ENCODE measurements at places on chromosomes 1 and 21.

- DNase-seq, result no peak
Measured at GRCh38 chr1:244296003-244296402, 155.7 kb downstream of the ADSS2 start.

GRCh38 chr1:230293390-230293700 lies 132.8 kb downstream of the PGBD5 start:
- DNase-seq, result no peak

DNA sequence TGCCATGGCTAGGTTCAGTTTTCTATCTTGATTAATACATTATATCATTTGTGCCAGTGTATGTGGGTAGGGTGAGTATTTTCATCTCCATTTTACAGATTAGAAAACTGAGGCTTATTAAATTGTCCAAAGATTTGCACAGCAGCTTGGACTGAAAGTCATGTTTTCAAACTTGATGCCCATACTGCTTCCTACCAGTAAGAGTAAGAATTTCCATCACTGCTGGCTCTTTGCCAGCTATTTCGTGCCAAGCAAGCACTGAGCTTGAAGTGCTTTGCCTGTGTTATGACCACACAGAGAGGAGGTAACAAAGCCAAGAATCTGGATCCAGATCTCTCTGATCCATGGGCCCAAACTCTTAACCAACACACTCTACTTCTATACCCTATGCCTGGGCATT lies 295.0 kb downstream of the VAV3 start:
- DNase-seq, result no peak

GRCh38 chr1:174815474-174815908 lies 184.3 kb upstream of the CACYBP start:
- DNase-seq, result no peak

- no peak for DNase-seq
Measured at GRCh38 chr1:221832151-221832550, 90.3 kb upstream of the DUSP10 start.

GRCh38 chr1:185733818-185734735 lies at the start of gene HMCN1:
Gene HMCN1, plus strand, starts transcription at chr1:185734391. Its CDS starts 389 bp downstream, at chr1:185734780.
- peak; percentile 30 for DNase-seq

Measured in amygdala (tissue), 56 donors.